Thoracic aorta (tissue), 2 donors: ENCODE measurements at places on chromosomes 13 and 19. TPM values are rescaled to one million over a fixed set of nuclear protein-coding genes. Genes with fewer than 3 reads are reported as not detected.

DNA sequence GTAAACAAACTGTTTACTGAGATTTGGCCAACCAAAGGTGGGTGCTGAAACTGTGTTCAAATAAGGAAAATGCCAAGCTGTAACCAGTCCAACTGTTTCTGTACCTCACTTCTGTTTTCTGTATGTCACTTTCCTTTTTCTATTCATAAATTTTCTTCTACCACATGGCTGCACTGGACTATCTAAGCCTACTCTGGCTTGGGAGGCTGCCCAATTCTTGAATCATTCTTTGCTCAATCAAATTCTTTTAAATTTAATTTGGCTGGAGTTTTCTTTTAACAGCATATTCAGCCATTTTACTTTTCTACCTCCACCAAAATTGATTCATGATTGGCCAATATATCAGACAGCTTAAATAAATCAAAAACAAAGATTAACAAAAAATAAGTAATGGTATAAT lies 1575.5 kb upstream of the SPRY2 start:
- no peaks in the 10 kb centered on the region for H3K4me1 ChIP-seq
- no peaks in the 10 kb centered on the region for H3K27me3 ChIP-seq
- no peak overlapping the region for H3K4me3 ChIP-seq
- H3K27ac ChIP-seq, result no peak overlapping the region

DNA sequence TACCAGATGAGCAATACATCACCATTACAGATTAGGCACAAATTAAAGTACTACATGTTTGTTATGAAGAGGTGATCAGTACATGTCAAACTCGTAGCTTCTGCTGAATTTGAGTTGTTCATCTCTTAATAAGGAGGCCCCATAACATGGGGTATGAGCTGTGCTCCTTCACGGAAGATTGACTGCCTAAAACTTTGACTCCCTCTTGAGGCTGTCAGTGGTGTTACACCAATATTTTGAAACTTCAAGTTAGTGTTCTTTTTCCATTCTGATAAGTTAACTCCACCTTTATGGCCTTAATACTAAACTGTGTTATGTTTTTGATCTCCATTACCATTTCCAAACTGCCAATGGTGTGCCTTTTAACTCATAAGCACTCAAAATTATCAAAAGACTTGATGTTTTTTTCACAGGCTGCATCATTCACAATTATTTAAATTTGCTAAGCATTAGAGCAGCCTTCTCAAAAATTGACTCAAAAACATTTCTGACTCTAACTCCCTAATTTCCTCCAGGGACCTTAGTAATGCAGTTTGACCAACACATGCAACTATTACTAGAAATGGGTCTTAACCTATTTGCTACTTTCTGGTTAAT lies 1591.5 kb downstream of the PCDH9 start:
- H3K4me1 ChIP-seq, result no peaks in the 10 kb centered on the region
- no peaks in the 10 kb centered on the region for H3K27me3 ChIP-seq
- DNase-seq, result no peak
- H3K36me3 ChIP-seq, result no peaks in the 10 kb centered on the region
- no peak overlapping the region for H3K4me3 ChIP-seq

Gene TEX29
- total RNA-seq, result not detected

- no peaks in the 10 kb centered on the region for H3K27me3 ChIP-seq
- H3K27ac ChIP-seq, result no peak overlapping the region
- no peak for DNase-seq
- no peak overlapping the region for H3K4me3 ChIP-seq
- H3K4me1 ChIP-seq, result no peaks in the 10 kb centered on the region
These were observed 11.8 kb downstream of the VSTM2B start for GRCh38 chr19:29537601-29538000.

DNA sequence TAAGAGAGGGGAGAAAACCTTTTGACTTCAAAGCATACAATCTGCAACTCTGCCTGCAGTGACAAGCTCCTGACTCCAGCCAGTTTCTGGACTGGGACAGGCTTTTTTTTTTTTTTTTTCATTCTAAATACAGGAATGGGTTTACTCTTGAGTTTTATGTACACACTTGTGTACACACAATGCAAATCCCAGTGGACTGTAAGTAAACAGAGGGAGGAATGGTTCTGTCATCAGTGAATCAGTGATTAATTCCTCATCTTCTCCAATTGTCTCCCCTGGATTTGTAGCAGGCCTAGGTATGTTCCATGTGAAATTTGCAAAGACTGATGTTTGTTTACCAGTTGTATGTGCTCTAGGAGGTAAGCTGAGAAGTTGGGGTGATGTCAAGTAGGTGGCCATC lies 184.8 kb downstream of the SHISA2 start:
- no peaks in the 10 kb centered on the region for H3K36me3 ChIP-seq
- DNase-seq, result no peak
- no peak overlapping the region for H3K4me3 ChIP-seq

DNA sequence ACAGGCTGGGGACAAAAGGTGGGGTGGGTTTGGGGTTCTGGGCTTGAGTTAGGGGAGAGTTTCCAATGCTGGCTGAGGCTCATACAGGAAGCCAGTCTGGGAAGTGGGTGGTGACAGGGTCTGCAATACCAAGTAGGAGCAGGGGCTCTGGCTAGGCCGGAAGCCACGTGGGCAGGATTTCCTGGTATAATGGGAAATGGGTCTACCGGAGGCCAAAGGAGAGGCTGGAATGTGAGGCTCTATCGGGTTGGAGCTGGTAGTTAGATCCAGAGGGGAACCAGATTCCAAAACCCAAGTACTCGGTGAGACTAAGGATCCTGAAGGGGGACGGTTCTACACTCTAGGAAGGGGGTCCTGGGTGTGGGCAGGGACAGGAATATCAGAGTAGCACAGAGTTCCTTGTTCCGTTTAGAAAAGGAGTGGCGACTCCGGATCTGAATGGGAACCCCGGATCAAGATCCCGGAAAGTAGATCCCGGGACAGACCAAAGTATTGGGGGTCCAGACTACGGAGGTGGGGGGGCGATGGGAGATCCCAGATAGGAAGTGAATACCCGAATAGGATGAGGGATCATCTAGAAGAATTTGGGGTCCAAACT lies 802 bp downstream of the CDC37 start:
- H3K4me1 ChIP-seq, result peaks cover 24% of the 10 kb centered on the region
- H3K27ac ChIP-seq, result peak overlapping the region; percentile 52
- no peak for DNase-seq
- H3K27me3 ChIP-seq, result peaks cover 10% of the 10 kb centered on the region
- no peaks in the 10 kb centered on the region for H3K36me3 ChIP-seq

GRCh38 chr13:93098972-93099371 lies 127.6 kb upstream of the GPC6 start:
- no peak overlapping the region for H3K4me3 ChIP-seq
- H3K27me3 ChIP-seq, result no peaks in the 10 kb centered on the region
- DNase-seq, result no peak
- H3K36me3 ChIP-seq, result no peaks in the 10 kb centered on the region
- no peak overlapping the region for H3K27ac ChIP-seq
- H3K4me1 ChIP-seq, result no peaks in the 10 kb centered on the region

GRCh38 chr13:68257111-68257842 lies 1027.1 kb upstream of the PCDH9 start:
- no peak overlapping the region for H3K4me3 ChIP-seq
- no peak for DNase-seq
- H3K4me1 ChIP-seq, result no peaks in the 10 kb centered on the region

DNA sequence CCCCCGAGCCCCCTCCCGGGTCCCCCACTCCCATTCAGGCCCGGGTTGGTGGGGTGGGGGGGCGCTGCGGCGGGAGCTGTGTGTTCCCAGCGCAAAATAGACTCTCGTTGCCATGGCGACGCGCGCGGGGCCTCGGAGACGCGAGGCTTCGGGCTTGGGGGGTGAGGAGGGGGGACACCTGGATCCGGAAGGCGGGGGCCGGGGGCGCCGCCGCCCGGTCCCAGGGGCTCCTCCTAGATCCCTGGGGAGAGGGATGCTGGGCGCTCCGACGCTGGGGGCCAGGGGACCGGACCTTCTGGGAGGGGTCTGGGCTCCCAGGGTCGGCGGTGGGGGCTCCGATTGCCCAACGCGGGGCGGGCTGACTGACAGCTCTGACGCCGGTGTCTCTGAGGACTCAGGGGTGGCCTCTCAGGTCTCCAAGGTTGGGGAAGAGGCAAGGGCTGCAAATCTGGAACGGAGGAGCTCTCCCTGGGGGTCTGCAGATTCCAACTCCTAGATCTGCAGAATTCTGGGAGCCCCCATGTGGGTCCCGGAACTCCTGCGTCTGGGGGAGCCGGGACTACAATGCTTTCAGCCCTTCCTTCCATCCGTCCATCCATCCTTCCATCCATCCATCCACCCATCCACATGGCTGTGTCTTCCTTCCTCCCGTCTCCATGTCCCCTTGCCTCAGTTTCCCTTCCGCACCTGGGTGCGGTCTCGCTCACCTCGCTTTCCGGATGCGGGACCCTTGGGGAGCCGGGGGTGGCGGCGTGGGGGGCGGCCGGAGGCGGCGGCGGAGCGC lies 9.1 kb upstream of the SHISA7 start:
- H3K27me3 ChIP-seq, result no peaks in the 10 kb centered on the region
- no peak overlapping the region for H3K27ac ChIP-seq
- H3K4me3 ChIP-seq, result peak overlapping the region; percentile 39
- H3K36me3 ChIP-seq, result no peaks in the 10 kb centered on the region

DNA sequence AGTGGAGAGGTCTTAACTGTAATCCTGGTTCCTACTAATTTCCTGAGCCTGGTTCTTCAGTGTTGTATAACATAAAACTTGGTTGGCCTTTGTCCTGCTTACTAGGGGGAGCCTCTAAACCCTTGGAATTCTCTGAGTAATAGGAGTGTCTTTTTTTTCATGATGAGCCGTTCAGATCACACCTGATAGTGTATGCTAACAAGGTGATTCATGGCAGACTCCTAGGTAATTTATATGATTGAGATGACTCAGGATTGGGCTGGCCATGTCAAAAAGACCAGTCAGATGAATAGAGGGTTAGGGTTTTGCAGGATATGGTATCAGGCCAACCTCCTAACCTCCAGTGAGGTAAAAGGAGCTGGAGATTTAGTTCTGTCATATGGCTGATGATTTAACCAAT lies 135.8 kb upstream of the KLF12 start:
- no peak overlapping the region for H3K27ac ChIP-seq
- DNase-seq, result no peak
- peaks cover 9% of the 10 kb centered on the region for H3K4me1 ChIP-seq
- no peak overlapping the region for H3K4me3 ChIP-seq
- H3K27me3 ChIP-seq, result no peaks in the 10 kb centered on the region
- H3K36me3 ChIP-seq, result no peaks in the 10 kb centered on the region

DNA sequence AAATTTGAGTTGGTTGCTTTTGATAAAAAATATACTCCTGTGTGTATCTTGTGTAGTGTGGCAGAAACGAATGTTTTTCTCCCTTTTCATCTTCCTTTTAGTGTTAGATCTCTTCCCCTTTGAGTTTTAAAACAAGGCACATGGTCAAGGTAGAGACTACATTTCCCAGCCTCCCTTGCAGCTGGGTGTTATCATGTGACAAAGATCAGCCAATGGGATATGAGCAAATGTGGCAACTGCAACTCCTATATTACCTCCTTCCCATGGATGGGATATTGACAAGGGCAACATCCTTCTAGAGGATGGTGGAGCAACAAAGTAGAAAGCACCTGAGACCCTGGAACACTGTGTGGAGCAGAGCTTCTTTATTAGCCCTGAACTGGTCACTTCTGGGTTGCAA lies 42.4 kb downstream of the ADGRE3 start:
- no peaks in the 10 kb centered on the region for H3K4me1 ChIP-seq
- no peak for DNase-seq
- H3K27me3 ChIP-seq, result no peaks in the 10 kb centered on the region
- no peak overlapping the region for H3K27ac ChIP-seq
- no peaks in the 10 kb centered on the region for H3K36me3 ChIP-seq

Gene PRR12
- total RNA-seq, result 24.5 TPM

Gene OR7D2
- total RNA-seq, result not detected

DNA sequence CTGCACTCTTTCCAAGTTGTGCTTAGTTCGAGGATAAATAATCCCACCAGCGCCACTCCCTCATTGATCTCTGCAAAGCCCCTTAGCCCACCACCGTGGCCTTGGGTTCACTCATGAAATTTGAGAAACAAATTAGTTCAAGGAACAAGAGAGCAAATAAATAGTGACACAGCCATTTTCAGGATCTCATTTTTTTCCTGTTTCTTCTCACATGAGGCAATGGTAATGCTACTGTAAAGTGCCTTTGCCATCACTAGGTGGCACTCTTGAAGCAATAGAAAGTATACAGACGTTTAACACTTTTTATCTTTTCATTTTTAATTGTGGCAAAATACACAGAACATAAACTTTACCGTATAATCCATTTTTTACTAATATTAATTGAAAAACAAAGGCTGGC lies 76.8 kb upstream of the ZNF835 start:
- no peaks in the 10 kb centered on the region for H3K27me3 ChIP-seq
- DNase-seq, result no peak
- H3K4me1 ChIP-seq, result no peaks in the 10 kb centered on the region
- H3K4me3 ChIP-seq, result no peak overlapping the region
- no peaks in the 10 kb centered on the region for H3K36me3 ChIP-seq

DNA sequence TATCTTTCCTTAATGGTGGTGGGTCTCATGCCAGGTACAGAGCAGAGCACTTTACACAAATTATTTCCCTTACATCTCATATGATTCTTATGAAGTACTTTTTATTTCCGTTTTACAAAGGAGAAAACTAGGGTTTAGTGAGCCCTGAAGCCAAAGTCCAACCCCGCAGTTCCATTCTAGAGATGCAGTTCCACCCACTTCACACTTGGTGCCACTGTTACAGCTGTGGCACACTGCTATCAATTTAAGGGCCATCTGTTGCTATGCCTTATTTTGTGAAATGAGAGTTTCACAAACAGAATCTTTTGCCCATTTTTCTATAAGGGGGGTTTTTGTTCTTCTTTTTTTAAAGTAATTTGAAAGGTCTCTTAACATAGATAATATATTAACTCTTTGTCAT lies 12.9 kb downstream of the MIPEP start:
- H3K36me3 ChIP-seq, result peaks cover 10% of the 10 kb centered on the region
- no peaks in the 10 kb centered on the region for H3K27me3 ChIP-seq
- H3K27ac ChIP-seq, result no peak overlapping the region
- DNase-seq, result no peak

- no peak for DNase-seq
- H3K27me3 ChIP-seq, result no peaks in the 10 kb centered on the region
- no peaks in the 10 kb centered on the region for H3K36me3 ChIP-seq
- H3K4me1 ChIP-seq, result no peaks in the 10 kb centered on the region
- H3K4me3 ChIP-seq, result peak overlapping the region; percentile 65
- H3K27ac ChIP-seq, result no peak overlapping the region
These were observed 705 bp downstream of the STXBP2 start for GRCh38 chr19:7637374-7638256.

DNA sequence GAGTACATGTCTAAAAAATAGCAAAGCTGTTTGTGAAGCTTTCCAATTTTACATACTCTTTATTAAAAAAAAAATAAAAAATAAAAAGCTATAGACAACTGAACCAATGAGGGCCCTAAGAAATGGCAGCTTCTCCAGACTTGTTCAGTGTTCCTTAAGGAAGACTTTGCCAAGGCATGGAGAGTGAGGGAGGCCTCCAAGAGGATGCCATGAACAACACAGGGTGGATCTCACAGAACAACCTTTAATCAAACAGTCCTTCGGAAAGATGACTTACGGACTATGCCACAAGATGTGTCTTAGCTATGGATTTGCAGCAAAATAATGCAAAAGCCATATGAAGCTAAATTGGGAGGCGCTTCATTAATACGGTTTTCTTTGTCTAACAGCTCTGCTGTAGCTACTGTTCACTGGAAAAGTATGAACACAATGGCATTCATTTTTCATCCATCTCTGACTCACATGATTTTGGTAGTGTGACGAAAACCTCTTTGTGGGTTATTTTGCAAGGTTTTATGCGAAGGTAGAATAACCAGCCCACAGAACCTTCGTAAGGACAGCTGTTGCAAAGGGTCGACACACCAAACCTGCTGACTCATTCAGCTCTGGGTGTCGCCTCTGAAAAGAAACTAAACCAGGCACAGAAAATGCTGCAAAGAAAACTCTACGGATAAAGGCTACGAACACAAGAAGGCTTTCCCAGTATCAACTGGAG lies 27.7 kb downstream of the EFNB2 start:
- H3K4me1 ChIP-seq, result peaks cover 4% of the 10 kb centered on the region
- no peaks in the 10 kb centered on the region for H3K36me3 ChIP-seq
- H3K27ac ChIP-seq, result peak overlapping the region; percentile 67
- H3K27me3 ChIP-seq, result no peaks in the 10 kb centered on the region
